Progenitor cell of endocrine pancreas (in vitro differentiated cells): ENCODE measurements at places on chromosomes 2 and 18. TPM values are rescaled to one million over a fixed set of nuclear protein-coding genes. Genes with fewer than 3 reads are reported as not detected.

MDH1B gene
- total RNA-seq: 2.8 and 3.0 TPM in 2 replicates

CDKL4 gene
- total RNA-seq: 1.2 and 2.0 TPM in 2 replicates

DLGAP1 gene
- total RNA-seq: 16.7 and 18.3 TPM in 2 replicates

RNF152 gene
- 32.0 and 33.4 TPM in 2 replicates for total RNA-seq

DNA sequence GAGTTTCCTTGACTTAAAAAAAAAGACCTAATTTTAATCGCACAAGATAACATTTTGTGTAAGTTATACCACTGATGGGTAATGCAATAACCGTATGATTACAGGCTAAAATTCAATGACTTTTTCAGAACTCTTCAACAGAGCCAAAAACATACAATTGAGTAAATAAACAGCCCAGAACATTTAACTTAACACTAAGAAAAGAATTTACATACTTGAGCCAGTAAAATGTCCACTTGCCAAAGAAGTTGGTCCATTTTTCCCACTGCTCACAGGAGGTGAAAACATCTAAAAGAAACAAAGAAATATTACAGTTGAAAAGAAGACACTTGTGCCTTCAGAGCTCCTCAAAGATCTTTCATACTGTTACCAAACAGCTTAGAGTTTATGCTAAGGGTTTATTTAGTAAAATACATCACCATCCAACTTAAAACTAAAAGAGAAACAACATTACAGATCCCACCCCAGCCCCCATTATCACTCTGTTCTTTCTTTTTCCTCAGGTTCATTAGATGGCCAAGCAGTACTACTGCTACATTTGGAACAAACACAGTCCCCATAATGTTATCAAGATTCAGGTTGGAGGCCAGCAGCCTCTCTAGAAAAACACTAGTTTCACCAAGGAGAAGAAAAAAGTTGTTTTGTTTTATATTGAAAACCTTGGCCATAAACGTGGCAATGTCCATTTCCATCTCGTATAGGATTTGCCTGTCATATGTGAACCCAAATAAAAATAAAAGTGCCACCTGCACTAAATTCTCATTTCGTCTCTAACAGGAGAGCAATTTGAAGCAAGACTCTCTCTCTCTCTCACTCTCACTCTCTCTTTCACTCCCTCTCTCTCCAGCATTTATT lies 2.7 kb downstream of the TCF4 start:
- peaks cover 1% of the 10 kb centered on the region for H3K36me3 ChIP-seq
- no peak for DNase-seq
- peaks cover 44% of the 10 kb centered on the region for H3K4me1 ChIP-seq
- H3K27ac ChIP-seq: no peak overlapping the region
- H3K27me3 ChIP-seq: no peaks in the 10 kb centered on the region

DNA sequence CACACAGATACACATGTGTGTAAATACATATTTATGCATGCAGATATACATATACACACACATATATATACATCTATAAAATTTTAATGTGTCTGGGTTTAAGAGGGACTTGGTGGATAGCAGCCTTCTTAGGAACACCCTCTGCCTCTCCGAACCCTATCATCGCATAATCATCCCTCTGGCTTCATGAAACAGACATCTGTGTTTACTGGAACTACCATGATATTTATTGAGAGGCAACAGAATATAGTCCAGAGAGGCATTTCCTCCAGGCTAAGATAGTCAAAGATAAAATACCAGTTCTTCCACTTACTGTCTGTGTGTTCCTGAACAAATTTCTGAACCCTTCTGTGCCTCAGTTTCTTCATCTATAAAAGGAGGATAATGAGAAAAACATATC lies 239.0 kb upstream of the FANCL start:
- DNase-seq: no peak
- H3K4me1 ChIP-seq: peaks cover 16% of the 10 kb centered on the region
- no peaks in the 10 kb centered on the region for H3K27me3 ChIP-seq
- H3K36me3 ChIP-seq: no peaks in the 10 kb centered on the region
- no peak overlapping the region for H3K27ac ChIP-seq

DNA sequence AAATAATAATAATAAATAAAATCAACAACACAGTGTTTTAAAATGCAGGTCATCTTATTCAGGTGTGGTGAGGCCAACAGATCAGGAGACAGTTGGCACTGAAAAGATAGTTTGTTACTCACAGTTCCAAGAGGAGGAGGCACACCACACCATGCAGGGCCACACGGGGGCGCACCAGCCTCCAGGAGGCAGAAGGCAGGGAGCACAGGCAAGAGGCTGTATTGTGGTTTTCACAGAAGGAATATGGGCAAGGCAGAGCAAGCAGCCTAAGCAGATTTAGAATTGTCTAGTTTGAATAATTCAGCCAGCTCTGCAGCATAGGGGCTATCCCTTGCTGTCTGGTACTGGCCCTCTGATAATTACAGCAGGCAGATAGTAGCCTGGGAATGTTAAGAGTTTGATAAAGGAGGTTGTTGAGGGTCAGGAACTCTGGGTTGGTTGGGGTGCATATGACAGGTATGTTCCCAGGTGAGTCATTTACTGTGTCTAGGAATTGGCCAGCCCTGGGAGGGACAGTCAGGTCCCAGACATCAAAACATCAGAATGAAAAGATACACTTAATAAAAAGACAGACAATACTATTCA lies 31.3 kb downstream of the KIAA2012 start:
- no peak overlapping the region for H3K27ac ChIP-seq
- peaks cover 15% of the 10 kb centered on the region for H3K4me1 ChIP-seq
- no peak overlapping the region for H3K4me3 ChIP-seq
- no peaks in the 10 kb centered on the region for H3K36me3 ChIP-seq
- peaks cover 3% of the 10 kb centered on the region for H3K27me3 ChIP-seq
- DNase-seq: peak; percentile 29
